Panc1 (cell line): ENCODE measurements at places on chromosomes 12 and 14.

- DNase-seq = no peak
Measured at GRCh38 chr12:124568431-124569374, 1.3 kb upstream of the NCOR2 start.

DNA sequence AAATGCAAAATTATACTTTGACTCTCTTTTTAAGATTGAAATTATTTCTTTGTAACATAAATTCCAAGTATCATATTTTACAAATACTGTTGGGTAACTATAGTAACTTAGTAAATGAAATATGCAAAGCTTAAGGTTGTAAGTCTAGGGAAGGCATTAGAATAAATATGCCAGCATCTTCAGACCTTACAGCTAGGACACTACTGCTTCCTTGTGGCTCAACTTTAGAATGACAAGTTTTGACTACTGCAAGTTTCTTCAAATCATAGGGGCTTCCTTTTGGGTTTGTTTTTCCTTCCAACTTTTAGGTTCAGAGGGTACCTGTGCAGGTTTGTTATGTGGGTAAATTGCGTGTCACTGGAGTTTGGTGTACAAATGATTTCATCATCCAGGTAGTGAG lies 17.7 kb upstream of the ANP32D start:
- no peak for DNase-seq

GRCh38 chr12:3002646-3003045 lies 43.4 kb downstream of the TEAD4 start:
- DNase-seq = no peak

GRCh38 chr14:76486251-76486743 lies 110.4 kb downstream of the ESRRB start:
- no peak for DNase-seq

DNA sequence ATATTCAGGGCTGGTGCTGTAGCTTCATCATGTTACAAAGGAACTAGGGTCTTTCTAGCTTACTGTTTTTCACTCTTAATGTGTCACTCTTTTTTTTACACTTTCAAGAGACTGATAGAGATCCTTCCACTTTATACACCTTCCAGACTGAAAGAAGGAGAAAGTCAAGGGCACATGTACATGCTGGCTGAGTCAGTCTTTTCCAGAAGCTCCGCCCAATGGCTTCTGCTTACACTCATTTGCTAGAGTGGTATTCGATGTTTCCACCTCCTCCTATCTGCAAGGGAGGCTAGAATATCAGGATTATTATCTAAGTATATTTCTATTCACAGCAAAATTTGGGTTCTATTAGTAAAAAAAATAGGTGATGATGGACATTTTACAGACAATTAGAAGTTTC lies 325.8 kb upstream of the OR4E1 start:
- DNase-seq = no peak

DNA sequence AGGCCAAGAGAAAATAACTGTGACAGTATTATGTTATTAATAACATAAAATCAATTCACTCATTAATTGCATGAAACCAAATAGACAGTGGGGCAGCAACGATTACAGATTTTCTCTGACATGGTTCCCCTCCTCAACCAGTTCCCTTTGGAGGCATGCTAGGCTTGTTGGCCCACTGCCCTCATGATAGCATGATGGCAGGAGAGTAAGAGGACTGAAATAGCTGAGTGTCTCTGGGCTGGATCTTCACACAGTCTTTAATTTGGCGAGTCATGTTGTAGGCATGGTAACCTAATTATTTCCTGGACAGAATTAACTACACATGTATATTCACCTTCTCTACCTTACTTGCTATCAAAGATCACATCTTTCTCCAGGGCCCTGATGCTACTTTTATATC lies 266.2 kb upstream of the PELI2 start:
- no peak for DNase-seq
